ENCODE measurements at places on chromosomes 1 and 21.

GRCh38 chr1:31768407-31768907, 4.3 kb upstream of the ADGRB2 start:
- H3K27me3 ChIP-seq, result peaks cover 31% of the 10 kb centered on the region
- H3K4me1 ChIP-seq, result peaks cover 13% of the 10 kb centered on the region
- H3K27ac ChIP-seq, result no peak overlapping the region
- H3K36me3 ChIP-seq, result no peaks in the 10 kb centered on the region

GRCh38 chr1:39572379-39573096, 4.1 kb downstream of the PABPC4 start:
- no peak overlapping the region for H3K27ac ChIP-seq
- peaks cover 20% of the 10 kb centered on the region for H3K4me1 ChIP-seq
- H3K27me3 ChIP-seq, result no peaks in the 10 kb centered on the region
- peaks cover 22% of the 10 kb centered on the region for H3K36me3 ChIP-seq
- H3K4me3 ChIP-seq, result no peak overlapping the region

DNA sequence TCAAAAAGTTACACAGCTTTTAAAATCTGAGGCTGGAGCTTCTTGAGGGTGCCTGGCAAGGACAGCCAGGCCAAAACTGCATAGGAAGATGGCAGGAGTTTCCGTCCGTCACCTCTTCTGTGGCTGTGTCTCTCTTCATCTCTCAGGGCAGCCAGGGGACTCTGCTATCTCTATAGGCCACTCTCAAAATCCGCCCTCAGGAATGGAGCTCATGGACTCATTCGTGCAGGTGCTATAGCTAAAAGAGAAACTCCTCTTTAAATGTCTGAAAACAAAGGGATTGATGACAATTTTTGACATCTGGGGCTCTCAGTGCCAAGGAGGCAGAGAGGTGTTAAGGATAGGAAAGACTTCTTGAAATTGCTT, 27.2 kb downstream of the OVAAL start:
- H3K36me3 ChIP-seq, result no peaks in the 10 kb centered on the region
- DNase-seq, result no peak
- H3K4me3 ChIP-seq, result no peak overlapping the region
- H3K27me3 ChIP-seq, result no peaks in the 10 kb centered on the region

- peaks cover 3% of the 10 kb centered on the region for H3K4me1 ChIP-seq
- no peak for DNase-seq
- H3K27ac ChIP-seq, result no peak overlapping the region
- H3K4me3 ChIP-seq, result no peak overlapping the region
- no peaks in the 10 kb centered on the region for H3K27me3 ChIP-seq
- H3K36me3 ChIP-seq, result no peaks in the 10 kb centered on the region
Observed at GRCh38 chr1:156912310-156912709, 8.1 kb upstream of the LRRC71 start.

DNA sequence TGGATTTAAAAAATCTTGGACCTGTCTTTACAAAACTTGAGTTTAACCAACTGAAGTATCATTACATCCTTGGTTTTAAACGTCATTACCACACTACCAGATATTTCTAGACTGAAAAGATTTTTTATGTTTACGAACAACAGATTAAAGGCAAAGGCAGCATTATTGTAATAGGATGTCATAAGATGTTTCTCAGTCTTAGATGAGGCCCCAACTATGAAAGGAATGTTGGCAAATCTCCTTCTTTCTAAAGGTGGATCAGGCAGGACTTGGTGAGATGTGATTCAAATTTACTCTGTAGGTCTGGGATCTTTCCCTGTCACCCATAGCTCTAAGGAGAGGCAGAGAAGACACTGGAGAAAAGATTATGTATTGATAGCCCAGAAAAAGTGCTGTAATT, 417.9 kb downstream of the PTBP2 start:
- H3K4me1 ChIP-seq, result no peaks in the 10 kb centered on the region
- no peaks in the 10 kb centered on the region for H3K36me3 ChIP-seq
- no peak overlapping the region for H3K27ac ChIP-seq
- no peak overlapping the region for H3K4me3 ChIP-seq

- DNase-seq, result no peak
- H3K27me3 ChIP-seq, result no peaks in the 10 kb centered on the region
- no peaks in the 10 kb centered on the region for H3K36me3 ChIP-seq
- H3K27ac ChIP-seq, result no peak overlapping the region
- no peaks in the 10 kb centered on the region for H3K4me1 ChIP-seq
Observed at GRCh38 chr1:177315261-177315660, 144.5 kb downstream of the BRINP2 start.

GRCh38 chr1:169106095-169106920, at the start of gene ATP1B1:
Gene ATP1B1, plus strand, starts transcription at chr1:169106690. Its CDS starts 140 bp downstream, at chr1:169106830.
- no peaks in the 10 kb centered on the region for H3K27me3 ChIP-seq
- H3K36me3 ChIP-seq, result no peaks in the 10 kb centered on the region
- peak; percentile 92 for DNase-seq
- peak within 1 kb of the TSS; percentile 92 for H3K27ac ChIP-seq
- peaks cover 8% of the 10 kb centered on the region for H3K4me1 ChIP-seq

DNA sequence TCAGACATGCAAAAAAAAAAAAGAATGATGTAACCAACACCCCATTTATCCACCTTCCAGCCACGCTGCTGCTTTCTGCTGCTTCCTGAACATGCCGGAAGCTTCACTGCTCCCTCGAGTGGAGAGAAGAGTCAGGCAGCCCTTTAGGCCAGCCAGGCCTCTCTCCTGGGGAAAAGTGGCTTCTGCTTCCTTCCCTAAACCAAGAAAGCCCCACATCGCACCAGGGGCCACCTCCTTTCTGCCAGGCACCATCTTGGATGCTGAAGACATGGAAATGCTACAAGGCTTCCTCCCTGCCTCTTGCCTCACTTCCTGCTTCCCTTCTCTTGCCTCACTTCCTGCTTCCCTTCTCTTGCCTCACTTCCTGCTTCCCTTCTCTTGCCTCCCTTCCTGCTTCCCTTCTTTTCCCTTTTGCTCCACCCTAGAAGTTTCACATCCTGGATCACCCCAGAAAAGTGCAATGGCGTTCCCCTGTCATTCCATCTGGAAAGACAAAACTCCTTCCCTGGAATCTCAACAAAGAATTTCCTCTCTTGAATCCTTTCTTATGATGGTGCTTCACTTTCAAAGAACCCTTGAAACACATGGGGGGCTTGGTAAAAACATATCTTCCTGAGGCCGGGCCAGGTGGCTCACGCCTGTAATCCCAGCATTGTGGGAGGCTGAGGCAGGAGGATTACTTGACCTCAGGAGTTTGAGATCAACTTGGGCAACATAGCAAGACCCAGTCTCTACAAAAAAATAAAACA, 18.7 kb downstream of the TNFRSF8 start:
- H3K27me3 ChIP-seq, result no peaks in the 10 kb centered on the region
- H3K4me1 ChIP-seq, result no peaks in the 10 kb centered on the region
- H3K27ac ChIP-seq, result no peak overlapping the region
- no peak for DNase-seq

DNA sequence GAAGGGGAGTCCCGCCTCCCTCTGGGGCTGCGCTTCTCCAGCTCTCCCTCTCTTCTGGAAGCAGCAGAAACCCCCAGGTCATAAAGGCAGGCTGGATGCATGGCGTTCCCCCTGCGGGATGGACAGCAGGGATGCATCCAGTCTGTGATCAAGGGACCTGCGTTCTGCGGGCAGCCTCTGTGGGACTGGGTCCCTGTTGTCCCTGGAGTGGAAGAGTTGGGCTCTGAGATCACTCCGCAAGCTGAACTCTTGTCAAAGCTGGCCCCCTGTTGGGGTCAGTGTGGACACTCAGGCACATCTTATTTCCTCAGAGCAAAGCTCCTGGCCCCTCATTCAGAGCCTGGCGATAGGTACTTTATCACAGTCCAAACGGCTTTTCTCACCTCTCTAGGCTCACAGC, 341.2 kb downstream of the PTPRU start:
- no peak for DNase-seq
- no peak overlapping the region for H3K27ac ChIP-seq
- H3K4me3 ChIP-seq, result no peak overlapping the region
- H3K36me3 ChIP-seq, result no peaks in the 10 kb centered on the region

- H3K4me1 ChIP-seq, result no peaks in the 10 kb centered on the region
- H3K27ac ChIP-seq, result no peak overlapping the region
- no peaks in the 10 kb centered on the region for H3K36me3 ChIP-seq
Observed at GRCh38 chr1:195236991-195237889, 1371.0 kb downstream of the KCNT2 start.

- H3K4me1 ChIP-seq, result no peaks in the 10 kb centered on the region
- no peak for DNase-seq
- no peak overlapping the region for H3K4me3 ChIP-seq
- H3K36me3 ChIP-seq, result no peaks in the 10 kb centered on the region
- H3K27ac ChIP-seq, result no peak overlapping the region
- H3K27me3 ChIP-seq, result peaks cover 27% of the 10 kb centered on the region
Observed at GRCh38 chr1:214187933-214188332, 93.0 kb upstream of the SMYD2 start.

GRCh38 chr1:60697204-60697994, 385.0 kb upstream of the NFIA start:
- no peaks in the 10 kb centered on the region for H3K27me3 ChIP-seq
- H3K27ac ChIP-seq, result no peak overlapping the region
- no peak for DNase-seq
- H3K4me1 ChIP-seq, result no peaks in the 10 kb centered on the region
- H3K4me3 ChIP-seq, result no peak overlapping the region

GRCh38 chr1:109509176-109510134, at the start of gene AMIGO1:
Gene AMIGO1, minus strand, starts transcription at chr1:109509727. Its CDS starts 815 bp downstream, at chr1:109508912.
- H3K4me1 ChIP-seq, result no peaks in the 10 kb centered on the region
- peak; percentile 53 for DNase-seq
- H3K4me3 ChIP-seq, result peak within 1 kb of the TSS; percentile 73

DNA sequence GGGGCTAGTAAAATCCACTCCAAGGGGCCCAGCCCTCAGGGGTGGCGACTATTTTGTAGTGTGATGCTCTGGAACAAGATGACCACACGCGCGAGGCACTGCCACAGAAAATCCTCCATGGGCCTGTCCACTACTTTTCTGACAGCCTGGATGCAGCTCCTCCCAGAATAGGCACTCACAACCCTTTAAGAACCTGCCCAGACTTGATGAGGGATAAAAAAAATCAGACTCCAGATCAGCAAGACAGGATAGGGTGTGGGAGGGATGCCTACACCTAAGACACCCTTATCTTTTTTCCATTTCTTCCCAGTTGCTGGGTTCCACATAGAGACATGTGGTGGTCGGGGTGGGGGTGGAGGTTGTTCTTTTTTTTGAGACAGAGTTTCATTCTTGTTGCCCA, 33.5 kb downstream of the PCAT6 start:
- no peaks in the 10 kb centered on the region for H3K27me3 ChIP-seq
- DNase-seq, result no peak
- H3K4me3 ChIP-seq, result no peak overlapping the region

- no peaks in the 10 kb centered on the region for H3K4me1 ChIP-seq
- no peak for DNase-seq
- H3K27me3 ChIP-seq, result peaks cover 13% of the 10 kb centered on the region
- no peak overlapping the region for H3K27ac ChIP-seq
- no peak overlapping the region for H3K4me3 ChIP-seq
- no peaks in the 10 kb centered on the region for H3K36me3 ChIP-seq
Observed at GRCh38 chr1:2025491-2025981, 6.4 kb downstream of the GABRD start.

- no peaks in the 10 kb centered on the region for H3K4me1 ChIP-seq
- DNase-seq, result no peak
- no peak overlapping the region for H3K27ac ChIP-seq
- no peak overlapping the region for H3K4me3 ChIP-seq
- no peaks in the 10 kb centered on the region for H3K36me3 ChIP-seq
Observed at GRCh38 chr1:113804421-113805255, 7.6 kb downstream of the RSBN1 start.

- no peaks in the 10 kb centered on the region for H3K36me3 ChIP-seq
- no peaks in the 10 kb centered on the region for H3K27me3 ChIP-seq
- no peaks in the 10 kb centered on the region for H3K4me1 ChIP-seq
- H3K4me3 ChIP-seq, result no peak overlapping the region
- H3K27ac ChIP-seq, result no peak overlapping the region
Observed at GRCh38 chr1:247431643-247432042, 15.7 kb downstream of the NLRP3 start.

- no peaks in the 10 kb centered on the region for H3K27me3 ChIP-seq
- no peak overlapping the region for H3K4me3 ChIP-seq
- no peaks in the 10 kb centered on the region for H3K4me1 ChIP-seq
- no peak overlapping the region for H3K27ac ChIP-seq
- DNase-seq, result no peak
- no peaks in the 10 kb centered on the region for H3K36me3 ChIP-seq
Observed at GRCh38 chr1:113531321-113531720, 141.0 kb downstream of the MAGI3 start.

GRCh38 chr1:155622191-155622590, 12.2 kb downstream of the MSTO1 start:
- no peak overlapping the region for H3K4me3 ChIP-seq
- H3K36me3 ChIP-seq, result no peaks in the 10 kb centered on the region
- H3K27me3 ChIP-seq, result no peaks in the 10 kb centered on the region
- H3K4me1 ChIP-seq, result no peaks in the 10 kb centered on the region

- H3K27ac ChIP-seq, result no peak overlapping the region
- no peak overlapping the region for H3K4me3 ChIP-seq
- no peaks in the 10 kb centered on the region for H3K4me1 ChIP-seq
- H3K36me3 ChIP-seq, result no peaks in the 10 kb centered on the region
- H3K27me3 ChIP-seq, result no peaks in the 10 kb centered on the region
- DNase-seq, result no peak
Observed at GRCh38 chr1:93427656-93428055, 20.3 kb upstream of the FNBP1L start.

DNA sequence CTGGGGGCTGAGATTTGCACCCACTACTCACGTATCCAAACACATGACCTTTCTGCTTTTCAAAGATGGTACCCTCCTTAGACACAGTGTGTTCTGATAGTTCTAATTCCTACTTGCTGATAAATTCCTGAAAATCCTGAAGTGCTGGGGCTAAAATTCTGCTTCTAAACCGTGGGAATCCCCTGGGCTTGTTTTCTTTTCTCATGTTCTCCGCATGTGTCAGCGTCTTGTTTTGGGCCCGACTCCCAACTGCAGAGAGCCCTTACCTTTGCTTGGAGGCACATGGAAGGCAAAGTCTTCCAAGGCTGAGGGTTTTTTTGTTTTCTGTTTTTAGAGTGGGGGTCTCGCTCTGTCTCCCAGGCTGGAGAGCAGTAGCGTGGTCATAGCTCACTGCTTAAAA, 27.2 kb downstream of the PSMG1 start:
- H3K27me3 ChIP-seq, result no peaks in the 10 kb centered on the region
- no peak overlapping the region for H3K4me3 ChIP-seq
- no peaks in the 10 kb centered on the region for H3K36me3 ChIP-seq

GRCh38 chr1:211829343-211830054, 1.1 kb downstream of the LPGAT1 start:
- DNase-seq, result peak; percentile 43
- H3K4me3 ChIP-seq, result peak overlapping the region; percentile 66
- no peaks in the 10 kb centered on the region for H3K4me1 ChIP-seq
- no peaks in the 10 kb centered on the region for H3K27me3 ChIP-seq
- peak overlapping the region; percentile 42 for H3K27ac ChIP-seq
- H3K36me3 ChIP-seq, result no peaks in the 10 kb centered on the region

Measured in colonic mucosa (tissue), 4 donors.